ENCODE measurements at places on chromosomes 2 and 18. TPM values are rescaled to one million over a fixed set of nuclear protein-coding genes. Genes with fewer than 3 reads are reported as not detected.

Gene NGEF
- total RNA-seq = 4.2 TPM

Gene POTEF
- not detected for total RNA-seq

Gene NABP1
- total RNA-seq = 33.8 TPM

Gene AP1S3
- total RNA-seq = 28.8 TPM

Gene KCNE4
- total RNA-seq = not detected

Gene SOX11
- 17.1 TPM for total RNA-seq

Gene GRP
- not detected for total RNA-seq

Gene NT5C1B
- total RNA-seq = not detected

Gene MEIS1
- total RNA-seq = 0.23 TPM

Gene RIT2
- total RNA-seq = not detected

Gene FBLN7
- total RNA-seq = not detected

Gene LOXHD1
- total RNA-seq = not detected

Gene OSR1
- total RNA-seq = not detected

Gene DPP10
- total RNA-seq = 0.06 TPM

Gene HRH4
- total RNA-seq = 0.12 TPM

Gene ST8SIA5
- not detected for total RNA-seq

Gene RAB17
- 6.1 TPM for total RNA-seq

Gene TMEM247
- not detected for total RNA-seq

Gene MFF
- total RNA-seq = 99.4 TPM

Gene CLK1
- 29.7 TPM for total RNA-seq

Gene GULP1
- total RNA-seq = 44.1 TPM

Gene CCDC138
- 9.7 TPM for total RNA-seq

Gene TRIM43B
- not detected for total RNA-seq

Gene ATP6V1C2
- not detected for total RNA-seq

Gene AGXT
- total RNA-seq = not detected

Gene GAL3ST2
- not detected for total RNA-seq

Gene CD207
- not detected for total RNA-seq

Gene SLC5A7
- not detected for total RNA-seq

Gene MYOM1
- total RNA-seq = 0.12 TPM

Gene RAD51AP2
- total RNA-seq = not detected

Gene LIPG
- 173 TPM for total RNA-seq

Gene RAMP1
- 4.0 TPM for total RNA-seq

Gene LHCGR
- total RNA-seq = not detected

Gene TMEM182
- total RNA-seq = 3.5 TPM

Gene RFX8
- total RNA-seq = not detected

Gene TLX2
- total RNA-seq = not detected

Measured in epithelial cell of proximal tubule (primary cell).